ENCODE measurements at places on chromosomes 4 and X.

GRCh38 chr4:52076731-52077130, 25.6 kb downstream of the SPATA18 start:
- peak; percentile 54 for DNase-seq

DNA sequence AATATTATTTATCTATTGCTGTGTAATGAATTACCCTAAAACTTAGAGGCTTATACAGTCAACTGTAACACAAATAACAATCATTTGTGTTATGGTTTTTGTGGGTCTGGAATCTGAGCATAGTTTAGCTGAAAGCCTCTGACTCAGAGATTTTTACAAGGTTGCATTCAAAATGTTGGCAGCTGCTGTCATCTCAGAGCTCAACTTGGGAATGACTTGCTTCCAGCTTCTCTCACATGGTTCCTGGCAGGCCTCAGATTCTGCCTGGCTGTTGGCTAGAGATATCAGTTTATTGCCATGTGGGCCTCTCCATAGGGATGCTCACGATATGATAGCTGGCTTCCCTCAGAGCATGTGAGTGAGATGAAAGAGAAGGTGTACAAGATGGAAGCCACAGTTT, 70.2 kb upstream of the BRWD3 start:
- no peak for DNase-seq

DNA sequence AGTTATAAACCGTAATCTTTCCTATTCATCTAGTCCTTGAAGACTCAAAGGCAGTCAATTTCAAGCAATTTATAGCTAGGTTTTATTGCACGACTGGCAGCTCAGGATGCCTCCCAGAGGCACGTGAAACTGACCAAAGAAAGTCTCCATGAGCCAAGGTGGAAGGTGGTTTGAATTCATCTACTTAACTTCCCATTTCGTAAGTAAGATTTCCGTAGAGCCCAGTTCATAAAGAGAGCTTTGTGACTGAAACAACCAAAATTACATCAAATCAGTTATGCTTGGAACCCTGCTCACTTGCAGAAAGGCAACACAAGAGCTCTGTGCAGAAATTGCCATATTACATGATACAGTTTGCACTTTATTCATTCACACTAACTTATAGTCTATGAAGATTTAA, 556.0 kb downstream of the TRIML1 start:
- no peak for DNase-seq

GRCh38 chr4:16887887-16888286, 10.6 kb downstream of the LDB2 start:
- DNase-seq: no peak

DNA sequence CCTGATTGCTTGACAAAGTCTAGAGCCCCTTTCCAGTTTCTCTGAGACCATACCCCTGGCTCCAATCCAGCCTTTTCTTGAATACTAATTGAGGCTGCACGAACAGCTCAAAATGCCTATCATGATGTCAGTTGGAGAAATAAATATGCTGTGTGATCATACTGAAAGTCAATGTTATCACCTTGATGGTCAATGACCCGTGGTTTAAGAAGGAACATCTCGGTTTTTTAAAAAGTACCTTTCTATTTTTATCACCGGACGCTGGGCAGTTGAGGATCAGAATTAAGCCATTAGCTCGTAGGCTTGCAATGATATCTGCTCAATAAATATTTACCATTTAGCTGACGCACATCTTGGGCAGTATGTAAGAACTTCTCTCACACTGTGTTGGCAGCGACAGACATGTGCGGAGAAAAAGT, 852 bp upstream of the WDR44 start:
- DNase-seq: no peak

DNA sequence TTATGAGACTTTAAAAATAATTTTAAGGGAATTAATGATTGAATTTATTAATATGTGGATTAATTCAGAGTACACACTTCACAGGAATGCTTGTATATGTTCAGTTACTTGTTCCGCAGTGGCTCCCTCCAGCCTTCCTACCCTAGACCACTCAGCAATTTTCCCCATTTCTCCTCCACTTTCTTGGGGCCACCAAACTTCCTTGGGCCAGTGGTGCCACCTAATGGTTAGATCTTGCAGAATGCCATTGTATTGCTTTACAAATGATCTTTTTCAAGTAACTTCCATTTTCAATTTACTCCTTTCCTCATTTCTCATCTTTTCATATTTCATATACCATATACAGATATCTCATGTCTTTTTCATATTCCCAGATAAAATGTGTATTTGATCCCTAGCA, 3.6 kb upstream of the RNF175 start:
- DNase-seq: no peak

DNA sequence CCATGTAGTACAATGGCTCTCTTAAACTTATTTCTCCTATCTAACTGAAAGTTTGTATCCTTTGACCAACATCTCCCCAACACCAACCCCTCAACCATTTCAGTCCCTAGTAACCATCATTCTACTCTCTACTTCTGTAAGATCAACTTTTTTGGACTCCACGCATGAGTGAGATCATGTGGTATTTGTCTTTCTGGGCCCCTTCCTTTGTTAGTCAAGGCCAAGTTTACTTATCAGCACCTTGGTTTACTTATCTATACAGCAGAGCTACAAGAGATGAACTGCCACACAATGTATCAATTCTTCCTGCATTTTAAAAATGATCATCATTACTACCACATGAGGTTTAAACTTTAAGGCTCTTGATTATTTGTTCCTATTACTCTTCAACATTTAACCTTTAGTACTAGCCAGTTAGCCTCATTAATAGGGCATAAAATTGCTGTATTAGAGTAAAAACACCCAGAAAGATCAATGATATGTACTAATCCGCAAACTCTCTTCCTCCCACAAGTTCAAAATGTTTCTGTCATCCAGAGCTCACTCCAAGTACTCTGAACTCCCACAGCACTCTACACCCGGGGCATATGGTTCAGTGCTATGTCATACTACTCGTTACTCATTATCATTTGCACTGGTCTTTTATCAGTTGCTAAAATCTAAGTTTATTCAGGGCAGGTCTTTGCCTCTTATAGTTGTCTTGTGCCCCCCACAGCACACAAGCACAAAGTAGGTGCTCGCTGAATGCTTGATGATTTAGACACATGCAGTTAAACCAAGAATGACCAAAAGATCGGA, 145.7 kb upstream of the ADAMTS3 start:
- DNase-seq: no peak
